ENCODE measurements at places on chromosomes 13 and 19.

DNA sequence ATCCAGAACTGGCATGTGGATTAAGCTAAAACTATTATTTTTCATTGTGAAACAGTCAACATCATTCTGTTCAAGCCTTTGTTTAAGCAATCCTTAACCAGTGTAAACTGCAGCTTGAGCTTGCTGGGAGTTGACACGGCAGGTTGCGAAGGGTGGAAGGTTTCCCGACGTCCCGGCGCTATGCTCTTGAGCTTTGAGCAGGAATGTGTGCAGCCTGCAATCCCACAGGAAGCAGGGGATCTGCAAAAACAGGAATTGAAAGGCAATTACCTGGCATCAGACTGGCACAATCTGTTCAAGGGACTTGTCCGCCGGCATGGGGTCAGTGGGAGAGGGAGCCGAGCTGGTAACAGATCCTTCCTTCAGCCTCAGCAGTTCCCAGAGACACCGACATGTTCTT lies 586.7 kb upstream of the SGCG start:
- no peak for DNase-seq

DNA sequence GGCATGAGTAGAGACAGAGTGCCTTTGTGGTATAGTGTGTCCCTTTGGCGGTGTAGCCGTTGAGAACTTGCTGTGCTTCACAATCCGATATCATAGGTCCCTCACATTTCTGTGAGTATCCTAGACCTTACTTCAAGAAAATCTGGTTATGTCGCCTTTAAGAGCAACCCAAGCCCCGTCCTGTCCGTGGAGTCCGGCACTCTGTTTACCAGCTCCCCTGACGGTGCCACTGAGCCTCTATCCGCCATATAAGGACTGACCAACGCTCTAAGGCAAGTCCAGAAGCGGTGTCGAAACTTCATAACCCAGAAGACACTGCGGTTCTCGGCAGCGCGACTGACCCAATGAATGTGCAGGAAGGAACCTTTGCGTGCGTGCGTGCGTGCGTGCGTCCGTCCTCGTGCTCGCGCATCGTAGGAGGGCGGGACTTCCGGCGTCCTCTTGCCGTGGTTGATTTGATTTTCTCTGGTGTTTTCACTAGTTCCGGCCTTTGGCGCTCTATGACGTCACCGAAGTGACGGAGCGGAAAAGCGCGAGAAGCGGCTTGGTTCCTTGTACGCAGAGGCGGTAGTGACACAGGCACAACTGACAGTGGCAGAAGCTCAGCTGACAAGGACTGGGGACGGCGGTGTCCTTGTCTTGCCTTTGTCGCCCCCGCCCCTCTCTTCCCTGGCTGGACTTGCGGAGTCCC lies at the start of the genes TRAPPC2B and ZNF547:
Gene TRAPPC2B (plus strand): TSS at position 555 of the 691 bp plus-strand sequence. CDS start 1,283 bp downstream, outside the sequence.
Gene ZNF547 (plus strand): TSS at position 555 of the 691 bp plus-strand sequence. CDS start 5,005 bp downstream, outside the sequence.
- peak; percentile 95 for DNase-seq

DNA sequence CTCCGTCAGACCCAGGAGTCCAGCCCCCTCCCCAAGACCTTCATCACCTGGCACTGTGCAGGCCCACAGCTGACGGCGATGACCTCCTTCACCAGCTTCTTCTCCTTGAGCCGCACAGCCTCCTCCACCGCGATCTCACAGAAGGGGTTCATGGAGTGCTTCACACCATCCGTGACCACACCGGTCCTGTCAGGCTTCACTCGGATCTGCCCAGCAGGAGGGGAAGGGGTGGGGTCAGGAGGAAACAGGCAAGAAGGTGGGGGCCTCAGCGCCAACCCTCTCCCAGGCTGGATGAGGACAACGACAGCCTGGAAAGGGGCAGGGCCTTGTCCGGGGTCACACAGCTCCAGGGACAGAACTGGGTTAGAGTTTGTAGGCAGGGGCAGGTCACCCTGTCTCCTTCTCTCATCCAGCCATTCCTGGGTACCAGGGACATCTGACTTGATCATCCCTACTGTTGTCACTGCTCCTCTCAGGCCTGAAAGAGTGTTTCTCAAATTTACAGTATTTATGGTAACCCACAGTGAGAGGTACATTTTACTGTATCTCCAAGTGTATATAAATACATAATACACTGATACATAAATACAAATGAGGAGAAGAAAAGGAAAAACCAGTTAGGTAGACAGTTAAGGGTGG lies 12.0 kb downstream of the ETFB start:
- no peak for DNase-seq

GRCh38 chr19:16969135-16969534 lies 57.5 kb downstream of the CPAMD8 start:
- no peak for DNase-seq

GRCh38 chr13:33152389-33152788 lies 133.2 kb downstream of the STARD13 start:
- DNase-seq: no peak

GRCh38 chr19:43078311-43078710 lies 4.2 kb downstream of the PSG2 start:
- no peak for DNase-seq

- DNase-seq: no peak
These were observed 40.2 kb upstream of the NPAS1 start for GRCh38 chr19:46979126-46980105.
